Lung (tissue), 17 donors: ENCODE measurements at places on chromosomes 5 and 9. TPM values are rescaled to one million over a fixed set of nuclear protein-coding genes. Genes with fewer than 3 reads are reported as not detected.

The SNX24 gene
- polyA plus RNA-seq: 24.6 TPM

GRCh38 chr5:53434541-53434940 lies 45.9 kb upstream of the FST start:
- DNase-seq: no peak

- DNase-seq: no peak
These were observed 10.4 kb upstream of the MIER3 start for GRCh38 chr5:56962286-56962685.

The OTP gene
- polyA plus RNA-seq: not detected

- DNase-seq: no peak
These were observed 290.8 kb downstream of the MED10 start for GRCh38 chr5:6087576-6087975.

The SLC34A1 gene
- not detected for polyA plus RNA-seq

DNA sequence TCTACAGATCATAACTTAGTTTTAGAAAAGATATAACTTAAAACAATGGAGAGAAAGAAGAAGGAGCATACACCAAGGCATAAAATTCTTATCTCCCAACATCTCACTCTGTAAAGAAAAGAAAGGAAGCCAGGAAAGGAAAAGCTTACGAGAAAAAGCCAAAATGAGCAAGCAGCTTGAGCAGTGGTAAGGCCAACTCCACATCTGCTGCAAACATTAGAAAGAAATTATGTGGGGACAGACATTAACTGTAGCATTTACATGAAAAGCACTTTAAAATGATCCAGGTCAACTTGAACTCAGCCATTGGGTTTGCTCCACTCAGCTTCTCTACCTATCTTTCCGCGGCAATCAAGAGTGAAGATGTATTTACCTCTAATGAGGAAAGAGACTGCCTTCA lies 176.9 kb downstream of the BNC2 start:
- peak; percentile 66 for DNase-seq

DNA sequence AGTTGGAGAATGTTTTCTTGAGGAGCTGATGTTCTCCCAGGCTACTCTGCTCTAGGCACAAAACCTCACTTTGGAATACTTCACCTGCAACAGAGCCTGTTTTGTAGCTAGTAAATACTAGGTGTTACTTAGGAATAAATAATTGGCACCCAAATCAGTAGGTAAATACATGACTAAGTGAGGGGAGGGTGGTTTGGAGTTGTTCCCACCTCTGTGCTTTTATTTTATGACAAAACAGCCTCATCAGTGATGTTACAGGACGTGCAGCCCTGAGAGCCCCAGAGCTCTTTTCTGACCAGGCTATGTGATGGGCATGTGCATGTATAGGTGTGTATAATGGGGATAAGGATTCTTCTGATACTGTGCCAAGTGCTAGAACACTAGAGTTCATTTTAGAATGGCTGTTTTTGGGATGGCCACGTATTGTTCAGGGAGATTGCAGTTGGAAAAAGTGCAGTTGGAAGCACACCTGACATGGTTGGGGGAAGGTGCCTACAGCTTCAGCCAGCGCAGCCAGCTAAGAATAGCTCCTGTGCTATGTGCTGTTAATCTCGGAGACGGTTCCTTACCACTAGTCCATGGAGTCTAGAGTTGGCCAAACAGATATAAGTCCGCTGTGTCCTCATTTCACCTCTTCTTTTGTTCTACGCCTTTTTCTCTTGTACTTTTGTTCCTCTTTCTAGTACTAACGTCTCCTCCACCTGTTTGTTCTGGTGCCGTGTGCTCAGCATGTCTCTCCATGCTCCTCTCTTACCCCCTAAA lies 284.7 kb downstream of the FANCC start:
- DNase-seq: no peak

DNA sequence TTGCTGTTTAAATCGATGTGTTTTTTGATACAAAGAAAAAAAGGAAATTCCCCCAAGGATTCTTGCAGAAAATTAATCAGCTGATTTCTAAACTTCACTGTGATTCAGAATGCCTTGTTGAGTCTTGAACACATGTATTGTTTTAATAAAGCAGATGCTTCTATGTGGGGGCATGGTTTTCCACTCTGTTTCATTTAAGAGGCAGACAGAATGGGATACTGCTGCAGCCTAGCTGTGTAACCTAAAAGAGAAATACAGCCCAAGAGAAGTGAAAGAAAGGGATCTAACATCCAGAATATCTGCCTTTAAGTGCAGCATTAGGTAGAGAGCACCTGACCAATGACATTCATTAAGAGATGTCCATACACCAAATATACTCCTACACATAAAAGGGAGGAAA lies 365.1 kb upstream of the CCNH start:
- no peak for DNase-seq

- DNase-seq: no peak
These were observed 59.6 kb downstream of the COL15A1 start for GRCh38 chr9:99003308-99003707.

DNA sequence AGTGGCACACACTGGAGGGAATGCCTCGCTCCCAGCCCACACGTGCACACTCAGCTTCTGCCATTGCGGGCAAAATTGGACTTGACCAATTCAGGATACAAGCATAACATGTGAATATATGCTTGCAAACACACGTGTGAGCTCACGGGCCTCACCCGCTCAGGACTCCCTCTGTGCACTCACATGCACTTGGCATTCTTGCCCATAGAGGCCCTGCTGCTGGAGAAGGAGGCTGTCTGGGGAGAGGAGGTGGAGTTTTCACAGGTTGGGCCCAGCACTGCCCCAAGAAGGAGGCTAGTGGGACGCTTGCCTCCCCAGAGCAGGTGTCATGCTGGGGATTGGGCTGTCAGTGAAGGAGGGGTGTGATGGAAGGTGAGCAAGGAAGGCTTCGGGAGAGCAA lies 1.7 kb downstream of the MYMK start:
- no peak for DNase-seq

The NRG2 gene
- polyA plus RNA-seq: 0.42 TPM

The LRRC19 gene
- 0.02 TPM for polyA plus RNA-seq
